CD4-positive, alpha-beta memory T cell (primary cell): ENCODE measurements at places on chromosomes 13 and 19. TPM values are rescaled to one million over a fixed set of nuclear protein-coding genes. Genes with fewer than 3 reads are reported as not detected.

DNA sequence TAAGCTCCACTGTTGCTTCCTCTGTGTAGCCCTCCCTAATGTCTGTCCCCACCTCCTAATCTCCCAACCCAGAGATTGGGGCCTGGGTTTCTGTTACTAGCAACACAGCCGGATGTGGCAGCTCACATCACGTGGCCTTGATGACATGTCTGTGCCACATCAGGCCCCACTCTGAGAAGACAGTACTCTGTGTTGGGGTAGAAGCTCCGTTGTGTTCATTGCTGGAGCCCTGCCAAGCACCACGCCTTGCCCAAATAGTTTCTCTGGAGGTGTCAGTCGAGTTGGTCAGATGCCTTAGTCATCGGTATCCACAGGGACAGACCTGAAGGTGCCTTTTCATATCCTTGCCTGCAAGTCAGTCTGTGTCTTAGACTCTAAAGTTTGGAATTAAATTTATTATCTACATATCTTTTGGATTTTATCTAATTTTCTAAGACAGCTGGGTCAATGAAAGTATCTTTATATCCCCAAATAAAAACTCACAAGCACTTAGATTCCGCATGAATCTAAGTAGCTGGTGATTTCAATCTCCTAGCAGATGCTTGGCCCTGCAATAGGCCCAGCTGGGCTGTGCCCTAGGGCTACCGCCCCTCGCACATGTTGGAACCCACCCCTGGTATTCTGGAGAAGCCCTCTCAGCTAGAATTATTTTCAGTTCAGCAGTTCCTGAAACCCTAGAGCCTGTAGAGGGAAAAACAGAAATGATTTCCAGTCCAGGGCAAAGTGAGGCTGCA is 204.0 kb upstream of the TSHZ3 start:
- no peak for DNase-seq

DNA sequence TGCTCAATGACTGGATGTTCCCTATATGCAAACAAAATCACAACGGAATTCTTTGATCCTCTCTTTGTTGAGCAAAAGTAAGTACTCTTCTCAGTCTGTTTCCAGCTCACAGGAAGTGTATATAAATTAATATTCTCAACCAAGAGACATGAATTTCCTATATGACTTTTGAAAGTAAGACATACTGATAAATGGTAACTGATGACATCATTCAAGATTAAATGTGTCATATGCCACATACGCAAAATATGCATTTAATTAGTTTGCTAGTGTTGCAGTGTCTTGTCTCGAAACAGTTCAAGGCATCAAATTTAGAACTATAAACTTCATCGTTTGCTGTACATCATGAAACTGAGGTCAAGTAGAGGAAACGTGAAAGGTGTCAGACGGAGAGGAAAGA is 7.9 kb downstream of the CLDN10 start:
- no peak for DNase-seq

GRCh38 chr19:50244695-50245094 is 41.3 kb downstream of the MYH14 start:
- no peak for DNase-seq

DNA sequence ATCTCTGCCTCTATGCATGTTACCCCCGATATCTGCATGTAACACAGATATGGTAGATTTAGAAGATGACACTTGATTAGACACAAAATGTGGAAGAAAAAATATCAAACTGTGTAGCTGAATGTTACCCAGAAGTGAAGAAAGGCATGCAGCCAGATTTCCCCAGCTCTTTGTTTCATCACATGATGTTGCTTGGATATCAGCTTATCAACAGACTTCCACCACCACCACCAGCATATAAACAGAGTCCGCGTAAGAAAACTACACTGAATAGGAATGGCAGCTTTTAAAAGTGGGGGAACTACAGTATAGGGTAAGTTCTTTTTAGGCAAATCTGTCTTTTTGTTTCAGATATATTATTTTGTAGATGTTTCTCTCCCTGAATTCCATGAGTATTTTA is at the start of gene FAM216B:
FAM216B (plus strand) TSS at position 233 of the 400 bp plus-strand sequence. CDS start 2,484 bp downstream, outside the sequence.
- no peak for DNase-seq

DNA sequence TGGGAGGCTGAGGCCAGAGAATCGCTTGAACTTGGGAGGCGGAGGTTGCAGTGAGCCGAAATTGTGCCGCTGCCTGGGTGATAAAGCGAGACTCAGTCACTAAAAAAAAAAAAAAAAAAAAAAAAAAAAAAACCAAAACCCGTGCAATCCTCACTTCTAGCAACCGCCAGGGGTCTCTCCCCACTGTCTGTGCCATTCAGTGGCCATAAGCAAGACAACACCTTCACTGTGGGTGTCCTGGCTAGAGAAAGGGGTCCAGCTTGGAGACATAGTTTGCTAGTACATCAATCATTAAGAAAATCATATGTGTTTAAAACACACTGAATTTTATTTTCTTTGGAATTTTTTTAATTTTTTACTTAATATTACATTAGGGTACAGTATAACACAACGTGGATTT is 68.2 kb downstream of the RASL11A start:
- DNase-seq = no peak

DNA sequence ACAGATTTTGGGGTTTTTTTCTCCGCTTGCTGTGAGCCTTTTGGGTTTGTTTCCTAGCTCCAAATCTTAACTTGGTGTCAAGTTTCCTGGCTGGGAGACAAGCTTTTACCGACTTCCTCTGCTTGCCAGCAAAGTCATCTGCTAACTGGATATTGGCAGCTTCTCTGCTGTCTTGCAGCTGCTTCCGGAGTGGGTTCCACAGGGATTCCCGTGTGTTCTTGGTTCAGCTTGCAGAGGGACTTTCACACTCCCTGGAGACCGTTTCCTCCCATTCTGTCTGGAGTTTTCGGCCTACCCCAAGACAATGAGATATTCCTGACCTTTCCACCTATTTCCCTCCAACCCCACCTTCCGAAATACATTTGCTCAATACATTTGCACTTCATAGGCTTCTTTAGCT is 2.2 kb upstream of the COLGALT1 start:
- DNase-seq = no peak

- DNase-seq = peak; percentile 28
Observed at GRCh38 chr13:44969551-44970484, 19.5 kb downstream of the NUFIP1 start.

DNA sequence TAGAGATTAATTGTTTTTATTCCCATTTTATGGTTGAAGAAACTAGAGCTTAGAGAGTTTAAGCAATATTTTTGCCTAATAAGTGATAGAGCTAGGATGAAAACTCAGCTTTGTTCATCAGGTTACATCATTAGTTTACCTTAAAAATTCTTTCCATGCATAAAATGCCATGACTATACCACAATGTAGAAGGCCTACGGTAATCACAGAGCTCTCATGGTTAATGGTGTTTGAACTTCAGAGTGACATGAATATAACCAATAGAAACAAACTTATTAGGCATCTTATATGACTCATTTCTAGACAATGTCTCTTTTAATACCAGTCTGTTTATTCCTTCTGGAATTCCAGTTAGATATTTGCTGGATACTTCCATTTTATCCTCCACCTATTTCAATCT is 78.5 kb downstream of the FGF9 start:
- DNase-seq = no peak

DNA sequence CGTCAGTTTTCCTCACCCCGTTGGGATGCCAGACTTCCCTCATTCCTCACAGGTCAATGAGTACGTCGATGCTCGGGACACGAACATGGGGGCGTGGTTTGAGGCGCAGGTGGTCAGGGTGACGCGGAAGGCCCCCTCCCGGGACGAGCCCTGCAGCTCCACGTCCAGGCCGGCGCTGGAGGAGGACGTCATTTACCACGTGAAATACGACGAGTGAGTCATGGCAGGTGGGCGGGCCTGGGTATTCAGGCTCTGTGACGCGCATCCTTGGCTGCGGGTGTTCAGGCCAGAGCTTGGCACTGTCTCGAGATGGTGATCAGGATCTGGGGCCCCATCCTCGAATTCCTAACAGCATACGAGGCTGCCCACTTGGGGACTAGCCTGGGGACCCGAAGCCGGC is 21.4 kb downstream of the UHRF1 start:
- DNase-seq = no peak

DNA sequence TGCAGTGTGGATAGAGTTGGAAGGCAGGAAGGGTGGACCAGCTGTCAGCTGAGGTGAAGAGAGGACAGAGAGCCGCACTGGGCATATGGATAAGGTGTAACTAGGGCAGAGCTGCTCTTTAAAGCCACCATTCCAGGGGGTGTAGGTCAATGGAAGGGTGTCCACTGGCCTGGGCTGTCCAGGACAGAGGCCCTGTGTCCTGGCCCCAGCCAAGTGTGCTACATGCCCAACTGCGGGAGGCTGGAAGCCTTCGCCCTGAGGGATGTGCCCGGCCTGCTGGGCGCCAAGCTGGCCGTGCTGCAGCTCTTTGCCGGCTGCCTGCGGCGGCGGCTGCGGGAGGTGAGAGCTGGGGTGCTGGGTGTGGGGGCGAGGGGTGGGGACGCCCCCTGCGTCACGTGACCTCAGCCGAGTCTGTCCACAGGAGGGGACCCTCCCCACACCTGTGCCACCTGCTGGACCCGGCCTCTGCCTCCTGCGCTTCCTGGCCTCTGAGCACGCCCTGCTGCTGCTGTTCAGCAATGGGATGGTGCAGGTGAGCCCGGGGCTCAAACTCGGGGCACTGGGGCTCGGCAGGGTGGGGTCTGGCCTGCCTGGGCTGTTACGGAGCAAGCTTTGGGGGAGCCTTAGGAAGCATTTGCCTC is 9.8 kb downstream of the PLK5 start:
- DNase-seq = no peak

GRCh38 chr19:35337097-35337983 is 8.4 kb downstream of the CD22 start:
- peak; percentile 13 for DNase-seq

GRCh38 chr19:10145031-10145430 is 25.3 kb upstream of the EIF3G start:
- no peak for DNase-seq

SLC25A42 gene
- 11.3 TPM for polyA plus RNA-seq

ZNF813 gene
- polyA plus RNA-seq = 0.86 TPM

CEACAM21 gene
- polyA plus RNA-seq = 60.4 TPM

NCAN gene
- not detected for polyA plus RNA-seq

BRME1 gene
- 0.41 TPM for polyA plus RNA-seq

SLC1A6 gene
- polyA plus RNA-seq = not detected

IGSF23 gene
- not detected for polyA plus RNA-seq
